Stimulated activated CD4-positive, alpha-beta T cell treated with anti-CD3 and anti-CD28 coated beads, Interleukin-15, amount 100 ng/mL, for 1 hour (primary cell): ENCODE measurements at places on chromosomes 1 and 21.

DNA sequence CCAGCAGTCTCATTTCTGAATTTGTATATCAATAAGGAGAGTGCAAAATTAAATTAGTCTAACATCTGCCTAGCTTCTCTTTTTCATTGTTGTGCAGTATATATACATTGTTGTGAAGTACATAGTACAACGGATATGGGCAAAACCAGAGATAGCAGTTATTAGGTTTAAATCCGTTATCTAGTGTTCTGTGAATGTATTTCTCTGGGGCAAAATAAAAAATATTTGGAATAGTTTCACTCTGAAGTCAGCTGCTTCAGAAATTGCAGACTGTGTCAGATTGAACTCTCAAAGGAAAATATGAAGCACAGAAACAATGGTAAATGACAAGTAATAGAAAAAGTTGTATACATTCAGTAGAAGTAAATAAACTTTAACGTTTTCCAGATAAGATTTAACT is 836.5 kb upstream of the CXADR start:
- DNase-seq = no peak

GRCh38 chr1:175733722-175734121 is 9.7 kb downstream of the TNR start:
- DNase-seq = no peak

- DNase-seq = no peak
These were observed 47.4 kb upstream of the USP25 start for GRCh38 chr21:15682186-15682895.

DNA sequence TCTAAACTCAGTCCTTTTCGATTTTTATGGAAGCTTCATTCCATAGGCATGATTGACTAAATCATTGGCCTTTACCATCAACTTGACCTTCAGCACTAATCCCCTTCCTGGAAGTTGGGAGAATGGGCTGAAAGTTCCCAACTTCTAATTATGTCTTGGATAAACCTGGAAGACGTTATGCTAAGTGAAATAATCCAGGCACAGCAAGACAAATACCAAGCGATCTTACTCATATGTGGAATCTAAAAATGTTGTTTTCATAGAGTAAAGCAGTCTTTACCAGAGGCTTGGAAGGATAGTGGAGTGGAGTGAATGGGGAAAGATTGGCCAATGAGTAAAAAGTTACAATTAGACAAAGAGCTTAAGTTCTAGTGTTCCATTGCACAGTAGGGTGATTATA is 1453.2 kb downstream of the PLA2G4A start:
- no peak for DNase-seq

DNA sequence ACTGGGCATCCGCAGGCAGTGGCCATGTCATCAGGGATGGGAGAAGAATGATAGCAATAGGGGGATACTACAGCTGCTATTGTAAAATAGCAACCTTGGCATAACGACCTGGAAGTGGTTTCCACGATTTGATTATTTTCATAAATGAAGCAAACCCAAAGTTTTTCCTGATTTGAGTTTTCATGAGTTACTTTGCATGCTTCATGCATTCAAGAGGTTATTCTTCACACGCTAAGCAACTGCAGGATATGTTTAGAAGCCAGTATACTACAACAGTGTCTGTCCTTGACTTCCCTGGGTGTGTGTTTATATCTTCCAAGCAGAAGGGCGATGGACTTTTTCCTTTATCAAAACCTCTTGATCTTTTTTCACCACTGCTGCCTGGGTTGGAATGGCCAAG is 281.1 kb upstream of the DUSP10 start:
- no peak for DNase-seq

- no peak for DNase-seq
These were observed 41.4 kb upstream of the GOLT1A start for GRCh38 chr1:204255225-204255624.

DNA sequence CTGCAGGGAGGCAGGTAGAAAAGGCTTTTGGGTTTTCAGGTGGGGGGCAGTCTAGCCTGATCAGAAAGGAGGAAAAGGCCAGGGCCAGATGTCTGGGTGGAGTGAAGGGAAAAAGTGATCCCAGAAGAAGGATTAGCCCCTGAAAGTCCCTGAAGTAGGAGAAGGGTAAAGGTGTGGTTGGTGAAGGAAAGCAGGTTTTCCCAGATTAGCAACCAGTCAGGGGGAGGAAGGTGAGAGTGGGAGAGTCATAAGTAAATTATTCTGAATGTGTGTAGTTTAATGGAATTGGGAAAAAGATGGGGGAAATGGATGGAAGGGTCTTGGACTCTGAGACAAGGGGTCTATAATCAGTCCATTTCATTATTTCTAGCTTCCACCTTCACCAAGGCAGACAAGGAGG is 647 bp upstream of the SPRR1A start:
- no peak for DNase-seq

GRCh38 chr1:193456811-193457280 is 270.4 kb upstream of the B3GALT2 start:
- DNase-seq = no peak

DNA sequence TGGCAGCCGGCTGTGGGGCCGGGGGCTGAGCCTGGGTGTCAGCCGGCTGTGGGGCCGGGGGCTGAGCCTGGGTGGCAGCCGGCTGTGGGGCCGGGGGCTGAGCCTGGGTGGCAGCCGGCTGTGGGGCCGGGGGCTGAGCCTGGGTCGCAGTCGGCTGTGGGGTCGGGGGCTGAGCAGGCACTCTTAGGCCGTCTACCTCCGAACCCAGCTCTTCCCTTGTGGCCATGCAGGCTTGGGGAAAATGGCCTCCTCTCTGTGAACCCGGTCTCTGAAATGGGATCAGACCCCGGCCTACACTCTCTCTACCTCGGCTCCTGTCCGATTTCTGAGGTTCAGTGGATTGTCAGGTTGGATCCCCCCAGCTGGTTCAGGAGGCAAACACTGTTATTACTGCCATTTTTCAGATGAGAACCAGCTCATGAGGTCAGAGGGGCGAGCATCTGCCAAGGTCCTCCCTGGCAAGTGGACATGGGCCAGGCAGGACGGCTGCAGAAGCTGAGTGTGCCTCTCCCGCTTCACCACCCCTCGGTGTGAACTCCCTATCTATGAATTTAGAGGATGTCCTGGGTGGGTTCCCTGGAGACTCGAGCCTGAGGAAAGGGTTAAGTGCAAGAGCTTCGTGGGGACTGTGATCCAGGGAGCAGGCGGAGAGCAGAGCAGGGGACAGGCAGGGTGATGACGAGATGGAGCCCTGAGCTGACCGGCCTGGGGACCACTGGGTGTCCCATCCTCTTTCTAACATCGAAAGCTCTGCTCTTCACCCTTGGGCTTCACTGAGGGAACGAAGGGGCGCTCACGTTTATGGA is 10.9 kb upstream of the COL18A1 start:
- DNase-seq = no peak

DNA sequence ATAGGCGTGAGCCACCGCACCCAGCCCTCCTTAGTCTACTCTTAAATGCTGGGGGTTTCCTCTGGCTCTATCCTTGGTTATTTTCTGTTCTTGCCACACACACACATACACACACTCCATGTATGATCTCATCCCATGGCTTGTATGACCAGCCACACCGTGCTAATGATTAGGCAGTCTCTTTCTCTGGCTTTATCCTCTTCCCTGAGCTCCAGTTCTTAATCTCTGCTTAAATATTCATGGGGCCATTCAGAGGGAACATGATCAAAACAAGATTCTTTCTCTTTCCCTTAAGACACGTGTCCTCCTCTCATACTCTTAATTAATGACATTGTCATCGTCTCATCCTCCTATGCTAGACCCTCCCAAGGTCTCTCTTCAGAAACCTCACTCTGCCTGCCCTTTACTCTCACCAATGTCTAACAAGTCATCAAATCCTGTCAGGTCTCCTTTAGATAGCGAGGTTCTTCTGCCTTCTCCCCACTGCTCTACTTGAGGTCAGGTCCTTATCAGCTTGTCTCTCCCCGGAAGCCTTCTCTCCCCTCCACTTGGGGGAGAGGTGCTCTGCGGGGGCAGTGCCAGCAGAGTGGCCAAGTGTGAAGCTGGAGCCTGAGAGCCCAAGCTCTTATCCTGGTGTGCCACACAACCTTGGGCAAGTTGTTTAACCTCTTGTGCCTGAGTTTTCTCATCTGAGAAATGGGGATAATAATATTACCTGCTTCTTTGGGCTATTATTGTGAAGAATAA is 83.0 kb upstream of the GNG12 start:
- DNase-seq = no peak
